ENCODE measurements at places on chromosomes 13 and 19.

DNA sequence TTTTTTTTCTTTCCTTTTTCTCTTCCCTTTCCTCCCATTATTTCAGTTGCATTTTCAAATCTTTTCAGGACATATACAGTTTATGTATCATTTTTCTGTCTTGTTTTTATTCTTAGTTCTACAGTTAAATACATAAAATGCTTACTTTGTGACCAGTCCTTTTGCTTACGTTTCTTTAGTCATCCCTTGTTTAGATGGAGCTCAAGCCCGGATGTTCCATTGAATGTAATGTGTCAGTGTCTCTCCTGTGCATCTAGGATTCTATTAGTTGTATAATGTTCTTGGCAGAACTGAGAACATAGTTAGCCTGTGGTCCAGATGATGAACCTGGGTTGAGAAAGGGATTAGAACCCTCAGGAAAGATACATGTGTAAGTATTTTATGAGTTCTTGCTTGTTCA is 17.8 kb downstream of the WASF3 start:
- DNase-seq = no peak

- DNase-seq = no peak
Observed at GRCh38 chr13:24564881-24565280, 52.3 kb upstream of the PARP4 start.

DNA sequence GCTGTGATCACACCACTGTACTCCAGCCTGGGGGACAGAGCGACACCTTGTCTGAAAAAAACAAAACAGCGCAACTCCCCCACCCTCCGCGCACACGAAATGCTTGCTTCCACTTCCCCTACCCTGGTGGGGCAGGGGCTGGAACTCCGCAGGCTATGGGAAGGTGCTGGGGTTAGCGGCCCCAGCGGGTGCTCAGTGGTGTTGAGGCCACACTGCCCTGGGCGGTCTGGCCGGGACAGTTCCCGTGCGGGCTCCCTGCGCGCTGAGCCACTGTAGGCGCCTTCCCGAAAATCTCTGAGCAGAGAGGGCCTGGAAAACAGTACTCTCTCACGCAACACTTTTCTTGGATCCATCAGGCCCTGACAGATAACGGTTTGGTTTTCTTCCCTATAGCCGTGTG is 1.1 kb upstream of the WTIP start:
- DNase-seq = no peak

- no peak for DNase-seq
Observed at GRCh38 chr13:56332671-56333070, 808.0 kb upstream of the PRR20A start.

DNA sequence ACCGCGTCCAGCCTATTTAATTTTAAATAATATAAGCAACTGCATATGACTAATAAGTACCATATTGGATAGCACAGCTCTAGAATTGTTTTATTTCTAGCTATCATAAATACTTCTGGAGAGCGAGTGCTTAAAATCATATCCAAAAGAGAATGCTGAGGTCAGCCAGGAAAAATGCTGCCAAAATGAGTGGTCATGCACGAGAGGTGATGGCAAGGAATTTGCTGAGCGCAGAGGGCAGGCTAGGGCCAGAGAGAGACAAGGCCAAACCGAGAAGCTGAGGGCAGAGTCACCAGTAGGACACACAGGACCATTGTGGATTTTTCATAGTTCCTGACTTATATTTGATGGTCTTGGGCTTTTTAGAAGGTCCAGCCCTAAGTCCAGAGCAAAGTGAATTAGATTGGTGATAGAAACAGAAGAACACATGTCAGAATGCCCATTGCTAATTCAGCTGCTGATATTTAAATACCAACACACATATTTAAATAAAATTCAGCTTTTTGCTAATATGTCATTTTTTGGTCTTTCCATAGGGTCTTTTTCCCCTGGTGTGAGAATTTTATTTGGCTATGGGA is 33.6 kb upstream of the UBL3 start:
- DNase-seq = no peak

GRCh38 chr13:24741016-24741662 is 22.8 kb upstream of the RNF17 start:
- DNase-seq = no peak

DNA sequence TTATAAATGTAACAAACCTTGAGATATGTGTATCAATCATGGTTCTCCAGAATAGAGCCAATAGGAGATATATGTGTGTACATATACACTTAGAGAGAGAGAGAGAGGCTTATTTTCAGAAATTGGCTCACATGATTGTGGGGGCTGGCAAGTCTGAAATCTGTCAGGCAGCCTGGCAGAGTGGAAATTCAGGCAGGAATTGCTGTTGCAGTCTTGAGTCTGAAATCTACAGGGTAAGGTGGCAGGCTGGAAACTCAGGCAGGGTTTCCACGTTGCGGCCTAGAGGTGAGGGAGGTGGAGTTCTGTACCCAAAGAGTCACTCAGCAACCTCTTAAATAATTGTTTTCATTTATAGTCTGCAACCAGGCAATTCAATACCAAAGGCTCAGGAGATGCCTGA is 218.4 kb downstream of the B3GLCT start:
- peak; percentile 55 for DNase-seq

- no peak for DNase-seq
Observed at GRCh38 chr13:42478531-42479156, 95.3 kb upstream of the TNFSF11 start.

DNA sequence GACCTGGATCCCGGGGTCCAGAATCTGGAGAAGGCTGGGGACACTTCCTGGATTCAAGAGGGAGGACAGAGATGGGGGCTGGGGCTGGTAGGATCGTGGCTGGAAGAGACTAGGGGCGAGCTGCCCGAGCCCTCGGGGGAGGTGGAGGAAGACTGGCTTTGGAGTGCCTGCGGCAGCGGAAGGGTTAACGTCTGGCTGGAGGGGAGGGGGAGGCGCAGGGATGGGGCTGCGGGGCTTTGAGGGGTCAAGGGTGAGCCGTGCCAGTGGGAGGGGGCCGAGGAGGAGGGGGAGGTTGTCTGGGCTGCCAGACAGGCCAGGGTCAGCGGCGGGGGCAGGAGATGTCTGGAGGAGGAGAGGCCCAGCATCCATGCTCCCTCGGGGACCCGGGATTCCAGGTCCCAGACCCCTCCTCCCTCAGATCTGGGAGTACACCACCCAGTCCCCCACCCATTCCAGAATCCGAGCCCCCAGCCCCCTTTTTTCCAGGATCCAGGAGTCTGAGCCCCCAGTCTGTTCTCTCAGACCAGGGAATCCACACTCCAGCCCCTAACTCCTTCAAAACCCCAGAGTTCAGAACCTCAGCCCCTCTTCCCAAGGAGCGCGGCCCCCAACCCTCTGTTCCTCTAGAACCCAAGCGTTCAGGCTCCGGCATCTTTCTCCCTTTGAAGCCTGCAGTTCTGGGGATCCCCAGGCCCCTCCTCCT is 3.2 kb upstream of the SPACA6 start:
- DNase-seq = peak; percentile 45

Data from Ammon's horn (tissue), 1 donor.